ENCODE measurements at places on chromosomes 6 and 20. TPM values are rescaled to one million over a fixed set of nuclear protein-coding genes. Genes with fewer than 3 reads are reported as not detected.

Gene SLPI
- 0.49 TPM for total RNA-seq

Gene ERVFRD-1
- not detected for total RNA-seq

Gene VSTM2L
- 2.0 TPM for total RNA-seq

Gene TMEM63B
- 35.7 TPM for total RNA-seq

Gene EZR
- total RNA-seq, result 176 TPM

Gene GJA1
- 95.6 TPM for total RNA-seq

Gene AFG1L
- 4.6 TPM for total RNA-seq

Gene KCNG1
- 34.1 TPM for total RNA-seq

Gene IL17A
- total RNA-seq, result not detected

Gene C20orf144
- total RNA-seq, result not detected

All from mesangial cell (primary cell).